ENCODE measurements at places on chromosomes 2 and 18.
A peak's percentile ranks its signal among the peaks of the same experiment; 100 is the strongest.

GRCh38 chr2:62186156-62186905 is 9.6 kb upstream of the B3GNT2 start:
- no peak for DNase-seq

DNA sequence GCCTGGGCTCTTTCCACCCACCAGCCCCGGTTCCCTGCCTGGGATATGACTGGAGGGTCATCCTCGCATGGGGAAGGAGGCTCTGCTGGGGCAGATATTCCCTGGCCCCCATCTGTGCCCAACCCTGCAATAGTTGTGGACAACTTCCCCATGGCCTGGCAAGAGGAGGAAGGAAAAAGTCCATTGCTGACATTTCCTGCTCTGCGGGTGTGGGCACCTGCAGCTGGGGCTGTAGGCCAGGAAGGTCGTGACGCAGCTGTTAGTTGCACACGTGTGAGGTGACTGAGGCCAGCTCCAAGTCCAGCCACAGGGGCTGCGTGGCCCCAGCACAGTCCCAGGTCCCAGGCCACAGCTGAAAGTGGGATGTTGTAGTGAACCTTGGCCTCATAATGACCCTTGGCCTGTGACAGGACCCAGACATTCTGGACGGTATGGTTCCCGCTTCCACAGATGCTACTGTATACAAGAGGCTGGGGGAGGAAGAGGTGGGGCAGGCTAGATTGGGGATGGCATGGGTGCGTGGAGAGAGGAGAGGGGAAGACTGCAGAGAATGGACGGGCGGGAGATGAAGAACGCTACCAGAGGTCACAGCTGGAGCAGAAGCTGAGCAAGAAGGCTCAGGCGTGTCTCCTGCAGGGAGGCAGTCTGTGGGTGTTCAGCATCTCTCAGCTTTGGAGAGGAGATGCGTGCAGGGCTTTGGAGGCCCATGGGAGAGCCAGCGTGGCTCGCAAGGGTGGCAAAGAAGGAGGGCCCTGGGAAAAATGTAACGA is 22.1 kb downstream of the OTOF start:
- no peak for DNase-seq

- DNase-seq = peak; percentile 37
These were observed 1.8 kb upstream of the ALK start for GRCh38 chr2:29923110-29923721.

- no peak for DNase-seq
These were observed 249.0 kb downstream of the CDH20 start for GRCh38 chr18:61582202-61582710.

- DNase-seq = no peak
These were observed 72.3 kb downstream of the ALMS1 start for GRCh38 chr2:73457982-73458381.

DNA sequence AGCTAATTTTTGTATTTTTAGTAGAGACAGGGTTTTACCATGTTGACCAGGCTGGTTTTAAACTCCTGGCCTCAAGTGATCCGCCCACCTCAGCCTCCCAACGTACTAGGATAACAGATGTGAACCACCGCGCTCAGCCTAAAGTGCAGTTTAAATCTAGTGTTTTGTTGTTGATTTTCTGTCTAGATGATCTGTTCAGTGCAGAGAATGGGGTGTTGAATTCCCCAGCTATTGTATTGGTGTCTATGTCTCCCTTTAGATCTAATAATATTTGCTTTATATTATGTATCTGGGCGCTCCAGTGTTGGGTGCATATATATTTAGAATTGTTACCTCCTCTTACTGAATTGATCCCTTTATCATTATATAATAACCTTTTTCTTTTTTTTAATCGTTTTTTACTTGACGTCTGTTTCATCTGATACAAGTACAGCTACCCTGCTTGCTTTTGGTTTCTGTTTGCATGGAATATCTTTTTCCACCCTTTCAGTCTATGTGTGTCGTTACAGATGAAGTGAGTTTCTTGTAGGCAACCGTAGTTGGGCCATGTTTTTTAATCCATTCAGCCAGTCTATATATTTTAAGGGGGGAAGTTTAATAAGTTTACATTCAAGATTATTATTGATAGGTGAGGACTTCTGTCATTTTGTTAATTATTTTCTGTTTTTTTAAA is 34.3 kb downstream of the GALM start:
- no peak for DNase-seq

DNA sequence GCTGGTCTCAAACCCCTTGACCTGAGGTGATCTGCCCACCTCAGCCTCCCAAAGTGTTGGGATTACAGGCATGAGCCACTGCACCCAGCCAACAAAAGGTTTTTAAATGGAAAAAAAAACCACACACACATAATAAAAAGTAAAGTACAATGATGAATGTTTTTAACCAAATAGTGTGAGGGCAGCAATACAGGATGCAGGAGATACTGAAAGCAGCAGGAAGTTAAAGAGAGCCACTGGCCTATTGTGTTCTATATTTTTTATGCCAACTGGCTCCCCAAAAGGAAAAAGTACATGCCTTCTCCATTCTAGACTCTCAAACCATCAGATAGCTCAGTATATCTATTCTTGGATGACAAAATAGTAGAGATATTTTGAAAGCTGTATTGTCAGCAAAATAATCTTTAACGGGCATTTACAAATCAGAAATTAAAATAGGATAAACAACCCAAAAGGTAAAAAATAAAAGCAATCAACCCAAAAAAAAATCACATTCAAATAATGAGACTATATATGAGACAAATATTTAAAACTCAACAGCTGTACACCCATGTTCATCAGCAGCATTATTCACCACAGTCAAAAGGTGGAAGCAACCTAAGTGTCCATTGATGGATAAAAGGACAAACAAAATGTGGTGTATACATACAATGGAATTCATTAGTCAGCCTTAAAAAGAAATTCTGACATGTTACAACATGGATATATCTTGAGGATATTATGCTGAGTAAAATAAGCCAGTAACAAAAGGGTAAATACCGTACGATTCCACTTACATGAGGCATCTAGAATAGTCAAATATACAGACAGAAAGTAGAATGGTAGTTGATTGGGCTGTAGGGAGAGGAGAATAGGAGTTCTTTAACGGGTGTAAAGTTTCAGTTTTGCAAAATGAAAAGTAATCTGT is 26.2 kb downstream of the GPATCH11 start:
- DNase-seq = no peak

DNA sequence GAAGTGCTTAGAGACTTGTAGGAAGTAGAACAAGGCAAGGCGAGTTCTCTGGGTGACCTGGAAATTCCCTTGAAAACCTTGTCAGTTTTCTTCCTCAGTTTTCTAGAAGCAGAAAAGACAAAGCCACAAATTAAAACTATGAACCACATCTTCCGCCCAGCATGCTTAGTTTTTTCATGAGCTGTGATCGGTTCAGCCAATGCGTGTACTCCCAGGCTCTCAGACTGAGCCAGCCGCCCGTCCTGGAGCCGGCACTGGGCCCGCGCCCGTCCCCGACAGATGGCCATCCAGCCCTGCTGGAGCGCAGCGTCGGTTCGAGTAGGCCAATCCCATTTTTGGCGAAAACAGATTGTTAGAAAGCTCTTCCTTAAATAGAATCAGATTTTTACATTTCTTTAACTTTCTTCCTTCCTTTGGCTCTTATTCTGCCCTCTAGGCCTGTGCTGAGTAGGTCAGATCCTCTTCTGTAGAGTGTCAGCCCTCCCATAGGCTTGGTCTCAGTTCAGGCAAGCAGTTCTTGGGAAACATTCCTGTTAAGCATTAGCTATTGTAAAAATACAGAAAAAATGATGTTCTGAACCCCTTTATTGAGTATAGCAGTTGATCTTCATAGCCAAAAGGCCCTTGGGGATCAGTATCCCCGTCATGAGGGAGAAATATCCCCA is 112.5 kb downstream of the NCK2 start:
- no peak for DNase-seq

GRCh38 chr2:42095923-42096408 is 48.1 kb downstream of the PKDCC start:
- DNase-seq = no peak

GRCh38 chr2:43329637-43330036 is 103.2 kb upstream of the ZFP36L2 start:
- DNase-seq = no peak

DNA sequence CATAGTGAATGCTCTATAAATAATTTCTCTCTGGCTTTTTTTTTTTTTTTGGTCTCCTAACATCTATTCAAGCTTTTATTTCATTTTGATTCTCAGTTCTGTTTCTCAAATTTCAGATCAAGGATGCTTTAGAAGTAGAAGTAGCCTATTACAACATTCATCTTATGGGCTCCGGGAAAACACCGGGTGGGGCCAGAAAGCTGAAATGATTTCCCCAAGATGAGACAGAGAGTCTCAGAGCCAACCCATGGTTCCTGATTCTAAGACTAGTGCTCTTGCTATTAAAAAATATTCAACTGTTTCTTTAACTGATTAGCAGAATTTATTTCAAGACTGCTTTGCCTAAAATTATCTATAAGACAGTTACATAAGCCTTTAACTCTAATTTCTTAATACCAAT is 147.2 kb upstream of the CCDC68 start:
- no peak for DNase-seq

DNA sequence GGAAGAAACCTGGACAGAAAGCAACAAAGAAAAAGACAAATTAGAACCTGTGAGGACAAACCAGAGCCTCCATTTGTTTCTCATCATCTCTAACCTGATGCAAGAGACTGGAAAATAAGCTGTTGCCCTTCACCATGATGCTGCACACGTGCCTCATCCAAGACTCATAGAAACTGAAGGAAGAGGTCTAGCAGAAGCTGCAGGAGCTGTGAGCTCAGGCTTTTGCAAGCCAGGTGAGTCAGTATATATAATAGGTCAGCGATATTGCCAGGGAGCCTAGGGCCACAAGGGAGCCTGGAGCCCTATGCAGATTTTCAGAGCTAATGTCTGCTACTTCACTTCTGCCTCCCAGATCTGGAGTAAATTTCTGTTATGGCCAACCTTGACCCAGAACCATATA is 163.1 kb downstream of the LNPK start:
- DNase-seq = no peak

DNA sequence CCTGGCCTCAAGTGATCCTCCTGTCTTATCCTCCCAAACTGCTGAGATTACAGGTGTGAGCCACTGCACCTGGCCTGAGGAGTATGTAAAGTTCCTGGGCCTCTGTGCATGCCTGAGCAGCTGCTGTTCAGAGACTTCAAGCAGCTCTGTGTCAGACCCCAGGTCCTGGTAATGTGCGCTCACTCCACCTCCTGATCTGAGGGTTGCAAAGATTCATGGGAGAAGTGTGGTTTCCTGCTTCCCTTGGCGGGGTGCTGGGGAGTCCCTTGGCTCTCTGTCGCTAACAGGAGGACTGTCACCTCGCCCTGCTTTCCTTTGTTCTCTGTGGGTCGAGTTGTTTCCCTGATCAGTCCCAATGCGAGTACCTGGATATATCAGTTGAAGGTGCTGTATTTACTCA is 8.6 kb upstream of the IL36A start:
- no peak for DNase-seq

DNA sequence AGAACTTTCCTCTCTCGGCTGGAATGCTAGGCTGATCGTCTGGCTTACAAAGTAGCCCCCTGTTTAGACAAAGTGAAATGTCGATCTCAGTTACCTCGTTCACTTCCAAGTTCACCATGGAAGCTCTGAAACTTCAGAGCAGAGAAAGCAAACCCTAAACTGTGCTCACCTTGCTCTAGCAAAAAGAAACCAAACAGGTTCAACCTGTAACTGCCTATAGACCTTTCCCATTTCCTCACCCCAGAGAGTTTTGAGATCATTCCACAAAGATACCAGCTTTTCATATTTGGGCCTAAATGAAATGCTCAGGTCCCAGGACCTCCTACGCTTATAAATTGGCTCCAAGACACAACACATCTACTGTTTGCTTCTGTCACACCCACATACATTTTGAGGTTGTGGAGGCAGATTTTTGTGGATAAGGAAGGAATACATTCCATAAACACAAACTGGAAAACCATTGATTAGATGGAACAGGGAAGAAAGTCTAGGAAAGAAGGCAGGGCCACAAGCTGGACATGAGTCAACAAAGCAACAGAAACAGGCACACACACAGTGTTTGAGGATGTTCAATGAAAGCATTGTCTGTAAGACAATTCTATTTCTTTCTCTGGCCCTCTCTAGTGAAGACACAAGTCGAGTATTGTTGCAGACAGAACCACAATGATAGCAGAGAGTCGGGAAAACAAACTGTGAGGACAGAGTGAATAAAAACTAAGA is 52.8 kb upstream of the TGIF1 start:
- no peak for DNase-seq

- DNase-seq = no peak
These were observed 109.1 kb downstream of the RTP5 start for GRCh38 chr2:241978670-241979069.

DNA sequence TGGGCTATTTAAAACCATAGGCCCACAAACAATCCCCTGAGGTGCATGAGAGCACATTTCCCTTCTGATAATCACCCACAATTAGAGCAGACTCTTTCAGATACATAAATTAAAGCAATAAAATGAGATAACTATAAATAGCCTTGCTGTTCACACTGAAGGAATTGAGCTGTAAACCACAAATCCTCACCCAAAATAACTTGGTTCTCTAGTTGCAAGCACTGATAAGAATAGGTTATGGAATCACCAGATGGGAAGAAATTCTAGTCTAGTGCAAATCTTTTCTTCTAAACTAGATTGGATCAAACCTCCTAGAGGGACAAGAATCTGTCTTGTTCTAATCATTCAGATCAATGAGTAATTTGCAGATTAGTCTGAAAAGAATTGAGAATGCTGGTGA is 64.6 kb downstream of the NAB1 start:
- no peak for DNase-seq

DNA sequence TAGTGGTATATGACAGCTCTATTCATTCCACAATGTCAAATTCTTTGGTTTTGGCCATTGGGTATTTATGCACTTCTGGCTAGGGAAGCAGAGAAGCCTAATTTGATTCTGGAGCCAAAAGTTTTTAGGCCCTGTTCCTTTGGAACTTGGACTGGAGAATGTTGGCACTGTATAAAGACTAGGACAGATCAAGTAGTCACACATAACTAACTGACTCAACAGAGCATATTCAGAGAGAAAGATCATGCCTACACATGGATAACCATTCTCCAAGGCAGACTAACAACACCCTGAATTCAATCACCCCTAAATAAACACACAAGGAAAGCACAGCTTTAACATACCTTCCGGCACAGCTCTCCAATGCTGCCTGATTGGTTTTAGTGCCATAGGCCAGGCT is 62.9 kb downstream of the ARHGAP15 start:
- no peak for DNase-seq

GRCh38 chr2:69097891-69098655 is 85.1 kb downstream of the ANTXR1 start:
- DNase-seq = no peak
